ENCODE measurements at places on chromosomes 5 and 9.

DNA sequence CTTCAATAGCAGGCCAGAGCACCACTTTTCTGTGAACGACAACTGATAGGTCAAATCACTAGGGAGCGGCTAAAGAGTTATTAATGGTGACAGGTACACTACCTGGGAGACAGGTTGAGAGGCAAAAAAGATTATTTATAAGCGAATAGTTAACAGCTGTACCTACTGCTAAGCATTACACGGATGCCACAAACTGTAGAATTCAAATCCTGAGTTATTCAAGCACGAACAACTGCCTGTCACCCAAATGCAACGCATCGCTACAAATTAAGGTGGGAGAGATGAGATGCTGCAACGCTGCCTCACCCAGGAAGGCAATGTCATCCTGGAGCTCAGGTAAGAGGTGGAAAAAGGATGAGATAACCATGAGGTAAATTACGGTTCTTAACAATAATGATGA, 342.9 kb downstream of the BNC2 start:
- no peak for DNase-seq

DNA sequence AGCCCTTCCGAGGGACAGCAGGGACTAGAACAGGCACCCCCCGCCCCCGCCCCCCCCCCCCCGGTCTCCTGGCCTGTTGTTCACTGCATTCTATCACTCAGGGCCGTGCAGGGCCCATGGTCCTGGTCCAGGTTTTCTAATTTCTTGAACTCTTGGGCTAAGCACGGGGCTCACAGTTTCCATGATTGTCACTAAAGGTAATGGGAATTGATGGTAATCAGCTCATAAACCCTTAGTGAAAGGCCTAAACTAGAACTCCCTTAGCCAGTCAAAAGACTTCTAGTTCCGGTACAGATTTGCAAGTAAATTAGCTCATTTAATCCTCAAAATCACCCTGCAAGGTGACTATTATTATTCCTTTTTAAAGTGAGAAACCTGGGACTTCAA, 14.7 kb upstream of the PWWP2A start:
- DNase-seq = no peak

DNA sequence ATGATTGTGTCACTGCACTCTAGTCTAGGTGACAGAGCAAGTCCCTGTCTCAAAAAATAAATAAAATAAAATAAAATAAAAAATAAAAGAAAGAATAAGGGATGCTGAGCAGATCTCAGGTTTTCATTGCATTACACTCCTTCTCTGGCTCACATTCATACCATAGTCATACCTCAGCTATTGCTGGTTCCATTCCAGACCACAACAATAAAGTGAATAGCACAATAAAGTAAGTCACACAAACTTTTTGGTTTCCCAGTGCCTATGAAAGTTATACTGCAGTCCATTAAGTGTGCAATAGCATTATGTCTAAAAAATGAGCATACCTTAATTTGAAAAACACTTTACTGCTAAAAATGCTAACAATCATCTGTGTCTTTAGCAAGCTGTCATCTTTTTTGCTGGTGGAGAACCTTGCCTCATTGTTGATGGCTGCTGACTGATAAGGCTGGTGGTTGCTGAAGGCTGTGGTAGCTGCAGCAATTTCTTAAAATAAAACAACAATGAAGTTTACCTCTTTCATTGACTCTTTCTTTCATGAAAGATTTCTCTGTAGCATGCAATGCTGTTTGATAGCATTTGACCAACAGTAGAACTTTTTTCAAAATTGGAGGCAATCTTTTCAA, 415.7 kb downstream of the ZNF608 start:
- no peak for DNase-seq

GRCh38 chr5:89934069-89934468, 475.5 kb downstream of the CETN3 start:
- no peak for DNase-seq

DNA sequence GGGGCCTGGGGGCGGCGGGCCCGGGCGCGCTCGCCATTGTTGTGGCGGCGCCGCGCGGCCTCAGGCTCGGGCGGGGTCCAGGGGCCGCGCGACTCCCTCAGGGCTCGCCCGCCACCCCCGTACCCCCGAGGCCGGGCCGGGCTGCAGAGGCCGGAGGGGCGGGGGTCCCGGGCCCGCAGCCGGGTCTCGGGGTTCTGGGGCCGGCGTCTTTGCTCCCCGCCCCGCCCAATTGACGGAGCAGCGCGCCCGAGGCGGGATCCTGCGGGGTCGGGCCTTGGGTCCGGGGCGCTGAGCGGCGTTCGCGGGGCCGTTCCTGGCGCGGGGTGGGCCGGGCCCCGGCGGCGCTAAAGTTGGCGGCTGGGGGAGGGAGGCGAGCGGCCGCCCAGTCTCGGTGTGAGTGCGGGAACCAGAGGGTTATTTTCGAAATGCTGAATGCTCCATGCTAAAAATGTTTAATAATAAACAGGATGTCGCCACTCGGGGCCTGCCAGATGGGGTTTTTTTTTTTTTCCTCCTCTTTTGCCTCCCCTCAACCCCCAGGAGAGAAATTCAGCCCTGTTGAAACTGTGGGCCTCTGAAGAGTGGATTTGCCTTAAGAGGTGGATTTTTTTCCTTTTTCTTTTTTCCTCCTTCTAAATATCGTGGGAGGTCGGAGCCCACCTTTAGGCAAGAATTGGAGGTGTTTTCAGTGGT, 724 bp downstream of the PRRC2B start:
- no peak for DNase-seq

DNA sequence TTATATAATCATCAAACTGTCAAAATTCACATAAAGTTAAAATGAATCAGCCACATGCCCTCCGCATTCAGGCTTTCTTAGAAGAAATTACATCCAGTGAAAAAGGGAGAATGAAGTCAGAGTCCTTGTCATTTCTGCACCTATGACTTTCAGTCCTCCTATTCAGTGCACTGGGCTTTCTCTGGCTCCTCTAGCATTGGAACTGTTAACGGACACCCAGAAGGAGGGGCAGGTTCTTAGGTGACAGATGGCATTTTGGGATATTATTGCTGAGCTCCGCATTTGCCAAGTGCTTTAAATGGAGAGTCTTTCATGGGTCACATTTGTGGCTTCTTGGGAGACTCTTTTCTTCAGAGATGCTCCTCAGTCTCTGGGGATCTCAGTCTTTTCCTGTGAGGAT, 40.0 kb downstream of the ADAMTS19 start:
- no peak for DNase-seq

DNA sequence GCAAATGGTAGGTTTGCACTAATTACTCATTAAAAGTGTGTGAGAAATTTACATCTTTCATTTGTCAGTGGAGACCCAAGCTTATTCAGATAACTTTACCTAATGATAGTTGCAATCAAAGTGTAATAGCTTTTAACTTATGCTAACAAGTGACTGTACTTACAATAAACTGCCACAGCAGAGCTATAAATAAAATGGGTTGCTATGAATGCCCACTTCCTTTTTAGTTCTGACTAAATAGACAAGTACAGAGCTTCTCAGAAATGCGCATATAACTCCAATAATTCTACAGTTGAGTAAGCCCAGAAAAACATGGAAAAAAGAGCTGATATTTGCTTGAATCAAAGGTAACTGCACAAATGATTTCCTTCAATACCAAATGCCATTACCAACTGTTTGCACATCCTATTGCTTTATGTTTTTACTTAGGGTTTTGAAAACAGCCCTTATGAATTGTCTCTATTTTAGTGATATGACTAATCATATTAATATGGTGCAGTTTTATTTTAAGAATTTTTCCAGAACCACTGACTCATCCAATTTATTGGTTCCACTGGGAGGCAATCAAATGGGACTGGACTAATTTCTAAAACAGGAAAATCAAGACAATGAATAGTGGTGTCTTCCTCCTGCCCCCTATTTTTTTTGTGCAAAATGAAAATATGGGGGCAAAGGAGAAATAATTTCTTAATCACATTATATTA, 84.1 kb downstream of the PPP2R2B start:
- DNase-seq = no peak

DNA sequence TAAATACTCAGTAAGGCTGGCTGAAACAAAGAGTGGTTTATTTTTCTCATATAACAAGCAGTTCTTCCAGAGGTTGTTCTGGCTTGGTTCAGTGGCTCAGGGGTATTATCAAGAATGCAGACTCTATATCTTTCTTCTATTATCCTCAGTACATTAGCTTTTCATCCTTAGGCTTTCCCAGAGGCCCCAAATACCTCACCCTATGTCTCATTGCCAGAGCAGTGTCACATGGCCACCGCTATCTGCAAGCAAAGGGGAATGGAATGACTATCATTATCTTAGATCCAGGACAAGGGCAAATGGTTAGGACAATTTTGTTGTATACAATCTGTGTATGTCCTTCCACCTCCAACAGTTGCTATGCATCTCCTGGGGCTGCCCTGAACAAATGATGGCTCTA, 69.0 kb upstream of the SNX2 start:
- DNase-seq = no peak

DNA sequence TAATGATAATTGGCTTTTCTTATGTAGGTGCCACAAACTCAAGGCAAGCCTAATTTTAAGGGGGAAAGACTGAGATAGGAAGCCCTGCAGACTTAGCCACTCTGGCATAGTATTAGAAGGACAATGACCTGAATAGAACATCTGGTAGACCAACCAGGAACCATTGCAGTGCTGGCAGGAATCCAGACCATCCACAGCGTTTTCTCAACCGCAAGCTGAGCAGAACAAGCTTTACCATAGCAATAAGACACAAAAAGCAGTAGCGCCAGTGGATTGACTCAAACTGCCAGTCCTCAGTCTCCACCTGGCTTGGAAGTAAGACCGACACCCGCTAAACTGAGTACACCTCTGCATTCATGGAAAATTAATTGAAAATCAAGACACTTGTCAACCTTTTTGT, 141.3 kb upstream of the LPAR1 start:
- no peak for DNase-seq

Measured in activated CD4-positive, alpha-beta T cell treated with anti-CD3 and anti-CD28 coated beads, Interleukin-2, amount 50 U/mL, for 24 hours (primary cell).